BJ (cell line): ENCODE measurements at places on chromosomes 12 and 14.

DNA sequence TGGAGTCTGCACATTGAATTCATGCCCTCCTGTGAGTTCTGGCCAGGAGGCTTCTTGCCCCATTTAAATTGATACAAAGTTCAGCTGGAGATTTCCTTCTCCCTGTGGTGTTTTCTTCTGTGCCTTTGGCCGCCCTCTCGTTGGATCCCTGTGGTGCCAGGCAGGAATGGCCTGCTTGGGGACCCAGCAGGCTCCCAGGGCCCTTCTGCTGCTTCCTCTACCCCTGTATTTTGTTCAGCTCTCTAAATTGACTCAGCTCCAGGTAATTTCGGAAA is 197.2 kb downstream of the FOXA1 start:
- DNase-seq = no peak

DNA sequence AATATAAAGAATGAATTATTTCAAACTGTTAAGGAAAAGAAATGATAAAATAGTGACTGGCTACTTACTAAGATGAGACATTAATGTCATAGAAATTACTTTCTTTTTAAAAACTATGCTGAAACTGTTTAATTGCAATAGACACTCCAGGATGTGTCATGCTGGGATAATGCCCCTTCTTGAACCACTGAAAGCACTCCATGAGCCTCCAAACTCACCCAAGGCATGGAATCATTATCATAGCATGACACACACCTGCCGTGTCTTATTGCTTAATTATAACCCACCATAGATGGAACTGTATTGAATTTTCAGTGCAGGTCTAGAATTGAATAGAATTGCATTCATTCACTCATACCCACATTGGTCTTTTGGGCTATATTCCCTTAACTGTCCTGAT is 4.3 kb downstream of the MBIP start:
- DNase-seq = no peak

DNA sequence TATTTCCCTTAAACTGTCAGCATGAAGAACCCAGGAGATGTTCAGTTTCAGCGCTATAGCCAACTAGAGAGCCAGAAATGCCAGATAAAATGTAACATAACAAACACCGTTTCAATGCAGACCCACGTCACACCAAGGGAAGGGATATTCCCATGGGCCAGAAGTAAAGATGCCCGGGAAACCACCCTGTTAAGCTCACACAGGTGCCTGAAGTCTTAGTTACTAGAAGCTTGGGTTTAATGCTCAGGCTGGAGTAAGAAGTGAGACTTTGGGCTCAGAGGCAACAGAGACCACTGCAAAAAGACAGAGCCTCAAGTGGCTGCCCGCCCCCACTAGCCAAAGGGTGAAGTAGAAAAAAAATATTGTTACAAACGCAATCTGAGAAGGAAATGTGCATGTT is 52.3 kb downstream of the SYNE3 start:
- no peak for DNase-seq

DNA sequence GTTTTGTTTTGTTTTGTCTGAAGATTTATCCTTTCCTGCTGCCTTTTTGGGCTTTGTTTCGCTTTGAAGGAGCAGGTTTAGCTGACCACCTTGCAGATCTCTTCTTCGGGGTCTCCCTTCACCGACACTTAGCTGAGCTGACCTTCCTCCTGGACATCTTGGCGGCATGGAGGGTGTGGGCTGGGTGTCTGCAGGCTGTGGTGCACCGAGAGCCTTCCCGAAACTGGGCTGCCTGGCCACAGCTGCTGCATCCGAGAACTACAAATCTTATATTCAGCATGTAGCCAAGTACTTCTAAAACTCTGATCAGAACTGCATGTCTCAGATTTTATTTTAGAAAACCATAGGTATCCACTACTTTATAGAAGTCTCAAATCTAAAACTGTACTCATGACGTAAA is 84.9 kb downstream of the PPFIBP1 start:
- no peak for DNase-seq

GRCh38 chr12:70823182-70823976 is 97.2 kb downstream of the PTPRR start:
- DNase-seq = no peak

GRCh38 chr14:47302121-47302520 is 373.3 kb downstream of the MDGA2 start:
- no peak for DNase-seq

GRCh38 chr12:29796823-29797263 is 13.1 kb upstream of the TMTC1 start:
- DNase-seq = peak; percentile 83

GRCh38 chr12:129561304-129561703 is 342.5 kb downstream of the TMEM132D start:
- DNase-seq = no peak

GRCh38 chr12:66863276-66863675 is 184.4 kb upstream of the GRIP1 start:
- DNase-seq = no peak

- no peak for DNase-seq
Observed at GRCh38 chr12:88503281-88503703, 77.0 kb downstream of the KITLG start.

- DNase-seq = no peak
Observed at GRCh38 chr12:130666645-130667044, 49.5 kb downstream of the RIMBP2 start.

DNA sequence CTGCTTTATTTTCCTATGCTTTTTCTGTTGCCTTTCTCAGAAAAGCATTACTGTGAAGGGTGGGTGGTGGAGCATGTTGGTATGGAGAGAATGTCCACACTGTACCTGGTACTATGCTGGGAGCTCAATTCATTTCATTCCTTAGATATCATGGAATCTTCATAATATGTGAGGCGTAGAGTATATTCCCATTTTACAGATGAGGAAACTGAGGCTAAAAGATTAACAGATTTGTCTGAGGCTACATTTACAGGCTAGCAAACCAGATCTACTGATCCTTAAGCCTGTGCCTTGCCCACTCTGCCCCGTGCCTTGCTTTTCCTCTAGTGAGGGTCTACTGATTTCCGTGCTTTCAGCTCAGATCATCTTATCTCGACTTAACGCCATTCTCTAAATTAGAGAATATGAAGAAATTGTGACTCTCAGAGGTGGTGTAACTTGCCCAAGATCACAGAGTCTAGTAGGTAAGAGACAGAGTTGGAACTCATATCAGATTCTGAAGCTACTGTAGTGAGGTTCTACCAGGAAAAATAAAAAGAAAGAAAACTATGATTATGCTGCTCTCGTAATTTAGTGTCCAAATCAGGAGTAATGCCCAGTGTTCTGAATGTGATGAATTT is 5.5 kb downstream of the GLRX5 start:
- DNase-seq = no peak

DNA sequence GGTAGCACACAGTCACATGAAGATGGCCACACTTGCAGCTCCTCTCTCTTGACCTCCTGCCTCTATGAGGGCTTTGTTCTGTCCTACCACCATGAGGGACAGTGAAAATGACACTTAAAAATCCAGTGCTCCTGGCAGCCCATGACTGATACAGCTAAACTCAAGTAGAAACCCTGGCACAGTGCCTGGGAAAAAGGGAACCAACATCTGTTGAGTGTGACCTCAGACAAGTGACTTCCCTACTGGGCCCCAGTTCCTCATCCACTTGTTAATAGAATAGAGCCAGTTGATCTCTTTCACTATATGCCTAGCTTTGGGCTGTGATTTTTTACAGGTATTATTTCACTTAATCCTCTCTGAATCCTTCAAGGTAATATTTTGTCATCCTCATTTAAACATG is 4.8 kb downstream of the GUCY2C start:
- DNase-seq = no peak

DNA sequence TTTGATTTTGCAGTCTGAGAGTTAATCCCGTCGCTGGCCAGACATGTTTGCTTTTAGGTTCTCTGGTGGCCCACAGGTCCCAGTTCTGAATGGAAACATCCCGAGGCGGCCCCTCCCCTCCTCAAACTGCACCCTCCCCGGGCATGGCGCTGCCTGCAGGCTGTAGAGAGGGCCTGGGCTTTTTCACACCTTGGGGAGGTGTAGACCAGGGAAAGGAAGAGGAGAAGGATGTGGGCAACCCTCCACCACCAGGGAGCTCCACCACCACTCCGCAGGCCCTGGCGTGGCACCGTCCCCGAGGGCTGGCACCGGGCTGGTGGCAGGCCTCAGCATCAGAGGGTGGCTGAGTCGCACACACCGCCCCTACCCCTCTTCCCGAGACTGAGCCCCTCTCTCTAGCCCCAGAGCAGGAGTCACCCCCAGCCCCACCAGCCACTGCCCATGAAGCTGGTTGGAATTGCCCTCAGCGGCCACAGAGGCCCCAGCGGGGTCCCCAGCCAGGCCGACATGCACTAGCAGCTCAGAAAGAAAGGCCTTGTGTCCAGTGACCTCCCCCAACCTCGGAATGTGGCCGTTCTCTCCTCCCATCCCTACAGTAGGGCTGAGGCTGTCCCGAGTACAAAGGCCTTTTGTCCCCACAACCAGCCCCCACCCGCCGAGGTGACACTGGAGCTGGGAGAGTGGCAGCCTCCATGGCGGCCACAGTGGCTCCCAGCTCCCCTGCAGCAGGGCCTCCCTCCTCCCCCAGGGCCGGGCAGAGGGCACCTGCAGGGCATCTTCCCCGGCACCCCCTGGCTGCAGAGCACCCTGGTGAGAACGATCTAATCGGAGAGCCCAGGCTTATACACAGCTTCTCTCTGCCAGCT is 23.5 kb upstream of the INF2 start:
- no peak for DNase-seq

DNA sequence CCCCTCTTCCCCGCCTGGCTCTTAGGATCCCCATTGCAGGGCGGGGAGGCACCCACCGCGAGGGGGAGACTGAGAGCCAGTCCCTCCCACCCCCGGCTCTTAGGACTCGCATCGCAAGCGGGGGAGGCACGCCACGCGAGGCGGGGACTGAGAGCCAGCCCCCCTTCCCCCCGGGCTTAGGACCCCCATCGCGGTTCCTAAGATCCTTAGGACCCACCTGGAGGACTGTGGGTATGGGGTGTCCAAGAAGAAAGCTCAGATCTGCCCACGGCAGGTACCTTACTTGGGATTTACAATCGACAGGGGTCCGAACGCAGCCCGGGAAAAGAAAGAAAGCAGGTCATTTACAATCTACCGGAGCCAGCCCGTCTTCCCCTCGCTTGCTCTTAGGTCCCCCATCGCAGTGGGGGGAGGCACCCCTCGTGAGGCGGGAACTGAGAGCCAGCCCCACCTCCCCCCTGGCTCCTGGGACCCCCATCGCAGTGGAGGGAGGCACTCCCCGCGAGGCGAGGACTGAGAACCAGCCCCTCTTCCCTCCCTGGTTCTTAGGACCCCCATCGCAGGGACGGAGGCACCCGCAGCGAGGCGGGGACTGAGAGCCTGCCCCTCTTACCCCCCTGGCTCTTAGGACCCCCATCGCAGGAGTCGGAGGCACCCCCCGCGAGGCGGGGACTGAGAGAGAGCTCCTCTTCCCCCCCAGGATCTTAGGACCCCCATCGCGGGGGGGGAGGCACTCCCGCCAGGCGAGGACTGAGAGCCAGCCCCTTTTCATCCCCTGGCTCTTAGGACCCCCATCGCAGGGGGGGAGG is 43.7 kb downstream of the DDX11 start:
- DNase-seq = no peak

- DNase-seq = no peak
Observed at GRCh38 chr14:35252451-35252868, 39.7 kb upstream of the PSMA6 start.

DNA sequence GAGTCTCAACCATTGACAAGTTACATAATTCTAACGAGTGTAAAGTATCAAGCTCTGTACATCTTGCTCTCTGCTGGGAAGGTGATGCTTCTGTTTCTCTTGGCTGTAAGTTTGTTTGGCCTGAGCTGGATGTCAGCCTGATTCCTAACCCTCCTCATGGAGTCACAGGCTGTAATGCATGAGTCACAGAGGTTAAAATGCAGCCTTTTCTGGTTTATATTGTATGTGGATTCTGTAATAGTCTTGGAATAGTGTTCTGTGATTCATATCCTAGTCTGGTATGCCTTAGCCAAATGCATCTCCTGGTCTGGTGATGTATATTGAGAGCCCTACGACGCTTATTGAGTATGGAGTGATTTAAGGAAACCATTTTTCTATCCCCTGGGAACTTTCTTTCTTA is 104.5 kb upstream of the FRMD6 start:
- DNase-seq = peak; percentile 98

GRCh38 chr14:22544881-22545420 is 44.1 kb downstream of the DAD1 start:
- no peak for DNase-seq

DNA sequence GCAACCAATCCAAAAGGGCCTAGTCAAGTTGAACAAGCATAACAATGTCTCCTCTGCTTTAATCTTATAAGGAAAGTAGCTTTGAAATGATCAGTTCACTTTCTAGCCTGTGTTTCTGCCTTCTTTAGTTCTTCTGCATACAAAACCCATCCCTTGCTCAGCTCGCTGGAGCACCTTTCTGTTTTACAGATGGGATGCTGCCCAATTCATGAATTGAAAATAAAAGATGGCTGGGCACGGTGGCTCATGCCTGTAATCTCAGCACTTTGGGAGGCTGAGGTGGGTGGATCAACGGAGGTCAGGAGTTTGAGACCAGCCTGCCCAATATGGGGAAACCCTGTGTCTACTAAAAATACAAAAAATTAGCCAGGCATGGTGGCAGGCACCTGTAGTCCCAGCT is 4.5 kb upstream of the RFC5 start:
- DNase-seq = no peak

- DNase-seq = no peak
Observed at GRCh38 chr14:93054006-93054405, 61.7 kb downstream of the ITPK1 start.

DNA sequence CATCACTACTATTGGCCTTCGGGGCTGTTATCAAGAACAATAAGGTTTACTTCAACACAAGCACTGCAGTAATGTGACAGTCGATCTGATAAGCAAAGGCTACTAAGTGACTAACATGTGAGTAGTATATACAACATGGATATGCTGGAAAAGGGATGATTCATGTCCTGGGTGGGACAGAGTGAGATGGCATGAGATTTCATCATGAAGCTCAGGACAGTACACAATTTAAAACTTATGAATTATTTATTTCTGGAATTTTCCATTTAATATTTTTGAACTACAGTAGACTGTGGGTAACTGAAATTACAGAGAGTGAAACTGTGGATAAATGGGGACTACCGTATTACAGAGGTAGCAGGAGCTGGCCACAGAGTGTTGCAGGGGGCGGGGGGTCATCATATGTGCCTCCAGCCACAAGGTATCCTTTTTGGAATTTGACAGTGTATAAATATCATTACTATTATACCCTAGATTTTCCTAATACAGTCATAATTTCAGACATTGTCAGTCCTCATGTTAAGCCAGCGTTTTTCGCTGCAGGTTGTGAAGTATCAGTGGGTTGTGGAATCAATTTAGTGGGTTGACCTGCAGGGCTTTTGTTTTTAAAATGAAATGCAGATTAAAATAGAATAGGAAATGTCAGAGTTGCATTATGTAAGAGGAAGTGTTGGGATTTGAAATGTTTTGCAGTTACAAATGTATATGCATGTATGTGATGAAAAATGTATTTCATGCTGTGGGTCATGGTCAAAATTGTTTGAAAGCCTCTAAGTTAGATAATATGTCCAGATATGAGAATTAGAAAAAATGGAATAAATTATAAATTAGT is 148.0 kb upstream of the NUDT4 start:
- peak; percentile 72 for DNase-seq
